Psoas muscle (tissue), 8 donors: ENCODE measurements at places on chromosomes 4 and X. TPM values are rescaled to one million over a fixed set of nuclear protein-coding genes. Genes with fewer than 3 reads are reported as not detected.

DNA sequence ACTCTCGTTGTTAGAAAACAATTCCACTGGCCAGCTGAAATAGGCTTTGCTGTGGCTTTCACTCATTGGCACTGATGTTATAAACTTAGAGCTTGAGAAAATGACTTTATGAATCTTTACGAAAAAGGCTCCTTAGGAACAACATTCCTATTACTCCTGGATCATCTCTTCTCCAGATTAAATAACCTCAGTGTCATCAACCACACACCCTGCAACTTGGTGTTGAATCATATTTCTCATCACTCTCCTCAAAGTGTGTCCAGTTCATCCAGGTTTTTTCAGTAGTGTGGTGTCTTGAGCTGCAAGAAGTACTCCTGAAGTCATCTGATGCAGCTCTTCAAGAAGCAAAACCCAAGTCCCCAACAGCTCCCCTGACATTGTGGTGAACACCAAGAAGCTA lies 28.1 kb upstream of the ANOS1 start:
- no peak for DNase-seq

DNA sequence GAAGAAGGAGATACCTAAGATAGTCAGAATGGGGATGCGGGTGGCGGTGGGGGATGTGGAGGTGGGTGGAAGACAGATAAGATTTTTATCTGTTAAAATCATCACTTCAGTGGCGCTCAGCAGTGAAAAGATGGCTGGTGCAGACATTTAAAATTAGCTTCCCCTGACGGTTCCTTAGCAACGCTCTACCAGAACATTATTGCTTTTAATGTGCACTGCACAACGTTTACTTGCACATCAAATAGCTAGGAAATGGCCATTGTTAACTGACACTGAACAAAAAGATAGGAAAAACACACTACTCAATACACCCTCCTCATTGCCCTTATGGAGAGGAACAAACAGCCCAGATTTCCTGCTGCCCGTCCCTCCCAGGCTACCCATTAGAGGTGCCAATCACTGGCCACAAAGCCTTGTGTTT lies 61.0 kb upstream of the FTHL17 start:
- no peak for DNase-seq

DNA sequence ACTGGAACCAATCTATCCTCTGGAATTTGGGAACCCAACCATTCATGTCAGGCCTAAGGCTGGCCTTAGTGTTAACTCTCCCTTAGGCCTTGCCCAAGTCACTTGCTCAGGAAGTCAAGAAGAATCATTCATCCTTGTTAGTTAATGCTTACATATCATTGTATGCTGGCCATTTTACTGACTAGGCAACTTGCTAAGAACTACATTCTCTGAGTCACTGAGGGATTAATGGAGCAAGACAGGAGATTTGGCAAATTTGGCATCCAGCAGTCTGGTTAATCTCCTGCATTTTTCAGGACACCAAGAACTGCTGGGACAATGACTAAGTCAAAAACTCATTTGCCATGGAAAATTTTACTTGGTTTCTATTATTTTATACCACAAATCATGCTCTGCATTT lies 115.8 kb upstream of the DDIT4L start:
- no peak for DNase-seq

DNA sequence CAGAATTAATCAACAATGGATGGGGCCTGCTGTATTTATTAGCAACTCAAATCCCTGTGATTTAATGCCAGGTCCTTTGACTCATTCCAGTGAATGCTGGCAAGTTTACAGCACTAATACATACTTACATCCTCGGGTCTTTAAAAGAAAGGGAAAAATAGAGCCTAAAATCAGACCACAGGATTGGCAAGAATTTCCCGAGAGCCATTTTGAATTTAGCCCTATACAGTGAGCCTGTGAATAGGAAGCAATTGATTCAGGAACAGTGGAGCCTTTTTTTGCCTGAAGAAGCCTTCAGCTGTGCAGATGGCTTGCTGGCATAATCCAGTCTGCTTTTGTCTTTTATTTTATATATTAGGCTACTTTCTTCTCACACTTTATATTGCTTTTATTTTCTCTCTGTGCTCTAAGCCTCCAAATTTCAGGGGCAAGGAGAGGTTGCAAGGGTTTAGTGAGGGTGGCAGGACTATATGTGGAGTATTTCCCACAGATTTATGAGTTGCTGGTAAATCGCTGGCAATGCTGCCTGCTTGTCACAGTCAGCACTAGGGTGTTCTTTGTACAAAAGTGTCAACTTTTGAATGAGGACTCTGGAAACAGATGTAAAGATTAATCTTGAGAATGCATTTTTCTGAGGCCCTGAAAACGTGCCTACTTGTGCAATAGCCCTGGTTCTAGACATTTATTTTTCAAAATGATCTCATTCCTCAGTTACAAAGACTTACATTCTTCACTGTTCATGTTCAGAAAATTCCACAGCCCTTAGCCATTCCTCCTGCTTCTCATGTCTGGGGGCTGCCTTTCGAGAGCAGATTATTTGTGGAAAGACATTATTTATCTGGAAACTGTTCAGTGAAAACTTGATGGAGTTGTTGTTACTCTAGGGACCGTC lies 303.5 kb downstream of the SPRY1 start:
- DNase-seq: no peak

GRCh38 chrX:104670051-104670450 lies 104.1 kb downstream of the IL1RAPL2 start:
- DNase-seq: no peak

DNA sequence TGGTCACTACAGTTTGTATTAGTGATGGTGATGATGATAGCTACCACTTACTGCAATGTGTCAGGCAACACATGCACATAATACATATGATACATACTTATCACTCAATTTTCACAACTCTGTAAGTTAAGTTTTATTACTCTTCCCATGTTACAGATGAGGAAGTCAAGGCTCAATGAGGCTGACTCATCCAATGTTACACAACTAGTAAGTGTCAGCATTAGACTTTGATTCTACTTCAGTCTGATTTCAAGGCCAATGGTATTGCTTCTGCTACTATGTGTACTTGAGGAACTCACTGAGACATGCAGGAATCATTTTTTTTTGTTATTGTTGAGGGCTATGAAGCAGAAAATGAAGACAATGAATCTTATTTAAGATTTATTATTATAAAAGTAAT lies 96.4 kb upstream of the TRPC5OS start:
- no peak for DNase-seq

DNA sequence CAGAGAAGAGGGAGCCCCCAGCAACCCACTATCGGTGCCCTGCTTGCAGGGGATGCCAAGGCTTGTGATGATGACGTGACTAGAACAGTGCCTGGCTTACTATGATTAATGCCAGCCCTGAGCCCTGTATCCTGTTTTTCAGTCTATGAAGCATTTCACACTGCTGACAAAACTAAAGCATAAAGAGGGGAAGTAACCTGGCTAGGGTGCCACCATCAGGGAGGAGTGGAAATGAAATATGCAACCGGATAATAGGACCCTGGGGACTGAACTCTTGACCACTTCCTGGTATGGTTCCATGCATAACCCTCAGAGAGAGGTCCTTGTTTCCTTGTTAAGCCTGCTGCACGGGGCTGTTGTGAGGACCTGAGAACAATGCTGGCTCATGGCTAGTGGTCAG lies 50.3 kb downstream of the MED28 start:
- DNase-seq: no peak

- DNase-seq: no peak
Measured at GRCh38 chr4:112739442-112739841, 102.5 kb downstream of the LARP7 start.

GRCh38 chr4:30094887-30095286 lies 625.3 kb upstream of the PCDH7 start:
- no peak for DNase-seq

DNA sequence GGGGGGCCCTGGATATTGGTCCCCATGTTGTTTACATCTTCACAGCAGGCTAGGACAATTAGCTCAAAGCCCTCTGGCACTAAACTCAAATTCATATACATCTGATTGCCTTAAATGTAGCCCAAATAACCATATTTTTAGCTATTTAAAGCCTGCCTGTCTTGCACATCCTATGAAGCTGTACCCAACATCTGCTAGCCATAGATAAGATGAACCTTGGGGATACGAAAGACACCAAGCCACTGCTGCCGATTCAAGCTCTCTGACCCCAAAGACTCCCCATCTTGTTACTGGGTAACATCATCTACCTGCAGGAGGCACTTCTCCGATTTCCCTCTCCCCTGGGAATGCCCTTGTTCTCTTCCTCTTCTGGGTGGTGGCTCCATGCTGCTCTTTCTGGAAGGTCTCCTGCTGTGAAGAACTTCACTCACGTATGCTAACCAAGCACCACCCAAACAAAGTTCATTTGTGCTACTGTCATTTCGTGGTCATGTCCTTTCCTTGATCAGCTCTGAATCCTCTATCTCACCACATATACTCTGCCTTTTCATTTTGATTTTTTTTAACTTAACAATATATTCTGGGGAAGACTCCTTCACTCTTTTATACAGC lies 107.7 kb upstream of the ATXN3L start:
- no peak for DNase-seq

DNA sequence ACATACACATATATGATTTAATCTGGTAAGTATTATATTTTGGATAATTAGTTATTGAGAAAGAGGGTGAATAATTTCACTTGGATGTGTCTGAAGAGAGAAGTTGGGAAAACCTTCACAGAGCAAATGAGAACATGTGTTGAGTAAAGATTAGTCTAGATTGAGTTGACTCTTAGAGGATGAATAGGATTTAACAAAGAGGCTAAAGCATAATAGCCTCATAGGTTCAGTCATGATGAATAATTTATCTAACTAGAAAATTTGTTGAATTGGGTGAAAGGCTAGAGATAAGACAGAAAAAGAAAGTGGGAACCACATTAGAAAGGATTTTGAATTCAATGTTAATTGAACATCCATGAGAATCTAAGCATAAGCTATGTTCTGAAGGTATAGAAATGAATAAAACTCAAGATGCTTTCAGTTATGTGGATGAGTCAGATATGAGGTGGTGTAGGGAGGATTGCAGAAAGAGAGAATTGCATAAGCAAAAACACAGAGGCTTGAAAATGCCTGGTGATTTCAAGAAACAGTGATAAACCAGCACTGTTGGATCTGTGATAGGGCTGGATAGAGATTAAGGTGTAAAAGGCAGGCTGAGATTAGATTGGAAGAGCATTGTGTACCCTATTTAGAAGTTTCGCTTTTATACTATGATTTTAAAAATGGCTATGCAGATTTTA lies 207.6 kb upstream of the NR3C2 start:
- no peak for DNase-seq

MSN gene
- 66.0 TPM for total RNA-seq

PAGE1 gene
- total RNA-seq: not detected

KLHL34 gene
- 16.6 TPM for total RNA-seq

USP17L17 gene
- not detected for total RNA-seq

GAGE12E gene
- total RNA-seq: not detected
